Endothelial cell (in vitro differentiated cells): ENCODE measurements at places on chromosomes 7 and 10. TPM values are rescaled to one million over a fixed set of nuclear protein-coding genes. Genes with fewer than 3 reads are reported as not detected.

The TMEM26 gene
- 0.15 TPM for total RNA-seq

The CFAP69 gene
- total RNA-seq = 1.8 TPM

GRCh38 chr7:140542228-140542603 is 62.9 kb upstream of the MKRN1 start:
- peaks cover 5% of the 10 kb centered on the region for H3K27me3 ChIP-seq
- no peak for DNase-seq
- H3K27ac ChIP-seq = no peak overlapping the region
- H3K4me3 ChIP-seq = no peak overlapping the region
- peaks cover 21% of the 10 kb centered on the region for H3K4me1 ChIP-seq

The ENTPD1 gene
- 102 TPM for total RNA-seq

GRCh38 chr10:119398996-119399395 is 143.5 kb downstream of the RGS10 start:
- H3K36me3 ChIP-seq = peaks cover 51% of the 10 kb centered on the region
- no peak for DNase-seq
- no peak overlapping the region for H3K4me3 ChIP-seq
- peak overlapping the region; percentile 48 for H3K27ac ChIP-seq
- peaks cover 58% of the 10 kb centered on the region for H3K27me3 ChIP-seq

DNA sequence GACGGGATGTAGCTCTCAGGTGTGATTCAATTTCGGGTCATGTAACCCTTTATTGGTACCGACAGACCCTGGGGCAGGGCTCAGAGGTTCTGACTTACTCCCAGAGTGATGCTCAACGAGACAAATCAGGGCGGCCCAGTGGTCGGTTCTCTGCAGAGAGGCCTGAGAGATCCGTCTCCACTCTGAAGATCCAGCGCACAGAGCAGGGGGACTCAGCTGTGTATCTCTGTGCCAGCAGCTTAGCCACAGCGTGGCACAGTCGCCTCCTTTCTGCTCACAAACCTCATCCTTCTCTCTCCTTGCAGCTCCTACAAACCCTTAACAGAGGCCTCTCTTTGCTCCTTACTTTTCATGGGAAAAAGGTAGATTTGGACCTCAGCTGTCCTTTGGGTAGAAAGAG is 197.5 kb upstream of the PRSS58 start:
- H3K36me3 ChIP-seq = no peaks in the 10 kb centered on the region
- H3K27me3 ChIP-seq = no peaks in the 10 kb centered on the region
- no peak overlapping the region for H3K4me3 ChIP-seq

DNA sequence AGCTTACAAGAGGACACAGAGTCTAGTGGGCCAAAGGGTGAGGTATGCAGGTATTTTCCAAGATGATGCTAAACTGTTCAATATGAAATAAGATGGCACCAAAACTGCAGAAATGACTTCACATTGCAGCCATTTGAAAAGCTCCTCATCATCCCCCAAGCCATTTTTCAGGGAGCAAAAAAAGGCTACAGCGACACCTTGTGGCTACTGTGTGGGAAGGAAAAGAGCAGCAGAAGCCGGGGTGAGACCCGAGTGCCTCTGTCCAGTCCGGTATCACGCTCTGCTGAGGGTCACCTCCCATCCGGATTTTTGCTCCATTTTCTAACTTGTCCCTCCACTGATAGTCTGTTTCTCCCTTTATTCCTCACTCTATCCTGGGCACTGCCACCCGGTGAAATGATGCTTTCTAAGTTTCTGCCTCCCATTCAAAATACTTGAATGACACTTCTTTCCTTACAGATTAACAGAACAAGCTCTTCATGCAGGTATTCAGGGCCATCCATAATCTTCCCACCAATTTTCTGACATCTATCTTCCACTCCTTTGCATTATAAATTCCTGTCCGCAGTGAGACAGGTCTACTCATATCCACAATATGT is 220.2 kb downstream of the DGKI start:
- no peak overlapping the region for H3K27ac ChIP-seq
- no peaks in the 10 kb centered on the region for H3K36me3 ChIP-seq
- H3K27me3 ChIP-seq = peaks cover 2% of the 10 kb centered on the region
- H3K4me3 ChIP-seq = no peak overlapping the region
- peak; percentile 70 for DNase-seq

- no peak overlapping the region for H3K4me3 ChIP-seq
- H3K27ac ChIP-seq = no peak overlapping the region
- no peaks in the 10 kb centered on the region for H3K36me3 ChIP-seq
- peaks cover 14% of the 10 kb centered on the region for H3K4me1 ChIP-seq
Measured at GRCh38 chr10:101451667-101452069, 97.7 kb downstream of the BTRC start.

The RAB11FIP2 gene
- 10.9 TPM for total RNA-seq

The NPY4R2 gene
- not detected for total RNA-seq

The ZNF248 gene
- 6.3 TPM for total RNA-seq

The ASB15 gene
- not detected for total RNA-seq

The PHYHIPL gene
- 0.69 TPM for total RNA-seq

GRCh38 chr10:111354859-111355258 is 278.0 kb downstream of the ADRA2A start:
- no peak overlapping the region for H3K4me3 ChIP-seq
- peaks cover 2% of the 10 kb centered on the region for H3K27me3 ChIP-seq
- no peaks in the 10 kb centered on the region for H3K36me3 ChIP-seq
- H3K27ac ChIP-seq = no peak overlapping the region

The KLLN gene
- 0.74 TPM for total RNA-seq

- no peak for DNase-seq
- H3K4me1 ChIP-seq = peaks cover 3% of the 10 kb centered on the region
- H3K27ac ChIP-seq = no peak overlapping the region
- H3K4me3 ChIP-seq = no peak overlapping the region
Measured at GRCh38 chr7:95066737-95067530, 159.5 kb downstream of the PPP1R9A start.

DNA sequence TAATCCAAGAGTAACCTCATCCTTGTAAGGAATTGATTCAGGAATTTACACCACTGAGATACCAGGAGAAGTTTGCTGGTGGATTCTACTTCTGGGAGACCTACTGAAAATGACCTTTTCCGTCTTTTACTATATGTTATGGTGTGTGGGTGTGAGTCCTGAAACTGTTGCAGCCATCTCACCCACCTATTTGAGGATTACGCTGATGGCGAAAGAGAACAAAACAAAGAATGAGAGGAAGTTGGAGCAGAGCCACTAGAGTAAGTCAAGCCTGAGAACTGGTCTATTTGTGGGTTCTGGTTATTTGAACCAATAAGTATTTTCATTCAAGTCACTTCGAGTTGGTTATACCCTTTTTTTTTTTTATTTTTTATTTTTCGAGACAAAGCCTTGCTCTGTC is 12.7 kb upstream of the ABCC2 start:
- H3K27ac ChIP-seq = no peak overlapping the region
- H3K4me1 ChIP-seq = peaks cover 2% of the 10 kb centered on the region
- no peaks in the 10 kb centered on the region for H3K36me3 ChIP-seq
- no peak overlapping the region for H3K4me3 ChIP-seq
- no peak for DNase-seq

DNA sequence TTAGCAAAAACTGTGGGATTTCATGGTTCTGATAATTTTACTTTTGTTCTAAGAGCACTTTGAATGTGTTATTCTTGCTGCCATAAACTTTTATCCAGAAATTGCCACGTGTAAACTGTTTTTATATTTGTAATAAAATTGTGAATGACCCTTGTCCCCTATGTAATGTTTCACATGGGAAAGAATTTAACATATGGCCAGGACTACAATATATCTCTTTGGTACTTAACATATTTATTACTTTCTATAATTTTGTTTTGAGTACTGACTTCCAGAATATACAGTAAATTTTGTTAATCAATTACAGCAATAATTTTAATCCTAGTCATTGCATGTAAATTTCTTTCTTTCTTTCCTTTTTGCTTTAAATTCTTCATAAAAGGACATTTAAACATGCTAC is 735.0 kb upstream of the PHF14 start:
- no peaks in the 10 kb centered on the region for H3K27me3 ChIP-seq
- no peak for DNase-seq
- H3K27ac ChIP-seq = no peak overlapping the region
- H3K4me1 ChIP-seq = no peaks in the 10 kb centered on the region
- no peak overlapping the region for H3K4me3 ChIP-seq

GRCh38 chr10:12179606-12180170 is 16.0 kb downstream of the NUDT5 start:
- peaks cover 7% of the 10 kb centered on the region for H3K36me3 ChIP-seq
- no peak overlapping the region for H3K27ac ChIP-seq
- H3K4me3 ChIP-seq = no peak overlapping the region
- peaks cover 8% of the 10 kb centered on the region for H3K4me1 ChIP-seq
- no peaks in the 10 kb centered on the region for H3K27me3 ChIP-seq

The HIF1AN gene
- 44.4 TPM for total RNA-seq

DNA sequence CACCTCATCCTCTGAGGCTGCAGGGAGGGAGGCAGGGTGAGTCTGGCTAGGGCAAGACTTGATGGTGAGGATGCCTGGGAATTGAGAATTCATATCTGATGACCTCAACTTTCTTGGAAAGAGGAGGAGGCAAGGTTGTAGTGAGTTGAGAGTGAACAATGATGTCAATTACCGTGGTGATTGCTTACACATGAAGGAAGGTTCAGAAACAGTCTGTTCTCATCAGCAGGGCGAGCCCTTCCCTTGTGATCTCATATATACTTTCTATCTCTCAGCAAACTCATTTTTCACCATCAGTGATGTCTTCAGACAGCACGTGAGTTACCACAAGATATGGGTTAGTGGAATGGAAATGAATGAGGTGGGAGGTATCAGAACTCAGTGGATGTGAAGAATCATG is 20.1 kb upstream of the COL13A1 start:
- H3K27me3 ChIP-seq = no peaks in the 10 kb centered on the region
- no peaks in the 10 kb centered on the region for H3K36me3 ChIP-seq
- no peak overlapping the region for H3K4me3 ChIP-seq
- H3K27ac ChIP-seq = no peak overlapping the region
